ENCODE measurements at places on chromosomes 12 and 14. TPM values are rescaled to one million over a fixed set of nuclear protein-coding genes. Genes with fewer than 3 reads are reported as not detected.

DNA sequence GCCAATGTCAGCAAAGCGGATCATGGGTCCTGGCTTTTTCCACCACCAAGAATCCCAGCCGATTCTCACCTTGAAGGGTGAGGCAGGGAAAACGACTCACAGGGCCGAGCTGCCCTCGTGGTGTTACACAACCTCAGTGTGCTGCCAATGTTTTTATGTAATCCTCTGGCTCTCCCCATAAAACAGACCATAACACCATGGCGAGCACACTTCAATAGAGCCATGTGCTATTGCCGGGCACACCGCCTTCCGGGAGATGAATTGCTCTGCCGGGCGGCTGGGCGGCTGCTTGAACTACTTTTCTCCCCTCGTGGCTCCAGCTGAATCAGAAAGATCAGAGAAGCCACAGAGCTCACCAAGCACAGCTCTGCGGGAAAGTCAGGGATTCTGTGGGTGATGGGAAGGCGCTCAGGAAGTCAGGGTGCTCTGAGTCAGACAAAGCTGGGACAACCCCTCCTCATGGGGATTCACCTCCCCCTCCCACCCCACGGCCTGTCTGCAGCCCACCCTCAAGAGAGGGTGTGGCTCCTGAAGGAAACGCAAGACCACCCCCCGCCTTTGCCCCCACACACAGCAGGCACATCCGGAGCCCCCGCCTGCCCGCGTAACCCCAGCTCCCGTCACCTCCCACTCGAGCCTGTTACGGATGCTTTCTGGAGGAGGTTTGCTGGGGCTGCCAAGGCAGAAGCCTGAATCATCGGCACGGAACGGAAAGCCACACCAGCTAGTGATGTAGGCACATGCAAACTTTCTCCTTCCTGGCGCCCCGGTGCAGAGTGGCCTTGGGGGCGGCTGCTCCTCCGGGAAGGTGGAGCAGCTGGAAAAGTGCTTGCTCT, 1.8 kb downstream of the GALNT9 start:
- no peak overlapping the region for H3K27ac ChIP-seq
- no peak overlapping the region for H3K4me3 ChIP-seq
- DNase-seq = peak; percentile 75
- H3K4me1 ChIP-seq = peaks cover 3% of the 10 kb centered on the region
- H3K36me3 ChIP-seq = no peaks in the 10 kb centered on the region

GALNT9 gene
- polyA plus RNA-seq = 0.57 TPM

ITGA7 gene
- polyA plus RNA-seq = 38.3 TPM

SLC5A8 gene
- polyA plus RNA-seq = 0.08 TPM

DBX2 gene
- polyA plus RNA-seq = not detected

- H3K4me1 ChIP-seq = peaks cover 2% of the 10 kb centered on the region
- no peaks in the 10 kb centered on the region for H3K27me3 ChIP-seq
- H3K4me3 ChIP-seq = no peak overlapping the region
- no peak for DNase-seq
Measured at GRCh38 chr14:60204843-60205774, 39.9 kb upstream of the DHRS7 start.

DNA sequence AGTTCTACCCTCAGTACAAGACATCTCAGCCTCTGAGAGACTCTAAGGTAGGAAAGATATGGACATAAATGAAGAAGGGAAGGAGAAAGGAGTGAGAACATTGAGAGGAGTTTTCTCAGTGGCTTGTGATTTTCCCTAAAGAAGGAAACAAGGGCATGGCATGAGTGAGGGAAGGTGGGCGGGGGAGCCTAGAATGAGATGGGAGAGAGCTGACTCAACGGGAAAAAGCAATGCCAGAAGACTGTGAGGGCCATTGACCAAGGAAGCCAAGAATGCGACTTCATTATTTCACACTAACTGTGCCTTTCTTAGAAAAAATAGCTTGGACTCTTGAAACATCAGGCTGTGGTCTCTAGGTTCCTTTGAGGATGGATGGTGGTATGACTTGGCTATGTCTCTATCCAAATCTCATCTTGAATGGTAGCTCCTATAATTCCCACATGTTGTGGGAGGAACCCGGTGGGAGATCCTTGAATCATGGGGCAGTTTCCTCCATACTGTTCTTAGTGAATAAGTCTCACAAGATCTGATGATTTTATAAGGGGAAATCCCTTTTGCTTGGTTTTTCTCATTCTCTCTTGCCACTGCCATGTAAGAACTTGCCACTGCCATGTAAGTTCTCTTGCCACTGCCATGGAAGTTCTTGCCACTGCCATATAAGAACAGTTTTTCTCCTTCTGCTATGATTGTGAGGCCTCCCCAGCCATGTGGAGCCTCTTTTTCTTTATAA, 279.6 kb downstream of the NUAK1 start:
- H3K36me3 ChIP-seq = no peaks in the 10 kb centered on the region
- no peaks in the 10 kb centered on the region for H3K27me3 ChIP-seq
- DNase-seq = no peak
- H3K4me1 ChIP-seq = no peaks in the 10 kb centered on the region
- no peak overlapping the region for H3K4me3 ChIP-seq

DNA sequence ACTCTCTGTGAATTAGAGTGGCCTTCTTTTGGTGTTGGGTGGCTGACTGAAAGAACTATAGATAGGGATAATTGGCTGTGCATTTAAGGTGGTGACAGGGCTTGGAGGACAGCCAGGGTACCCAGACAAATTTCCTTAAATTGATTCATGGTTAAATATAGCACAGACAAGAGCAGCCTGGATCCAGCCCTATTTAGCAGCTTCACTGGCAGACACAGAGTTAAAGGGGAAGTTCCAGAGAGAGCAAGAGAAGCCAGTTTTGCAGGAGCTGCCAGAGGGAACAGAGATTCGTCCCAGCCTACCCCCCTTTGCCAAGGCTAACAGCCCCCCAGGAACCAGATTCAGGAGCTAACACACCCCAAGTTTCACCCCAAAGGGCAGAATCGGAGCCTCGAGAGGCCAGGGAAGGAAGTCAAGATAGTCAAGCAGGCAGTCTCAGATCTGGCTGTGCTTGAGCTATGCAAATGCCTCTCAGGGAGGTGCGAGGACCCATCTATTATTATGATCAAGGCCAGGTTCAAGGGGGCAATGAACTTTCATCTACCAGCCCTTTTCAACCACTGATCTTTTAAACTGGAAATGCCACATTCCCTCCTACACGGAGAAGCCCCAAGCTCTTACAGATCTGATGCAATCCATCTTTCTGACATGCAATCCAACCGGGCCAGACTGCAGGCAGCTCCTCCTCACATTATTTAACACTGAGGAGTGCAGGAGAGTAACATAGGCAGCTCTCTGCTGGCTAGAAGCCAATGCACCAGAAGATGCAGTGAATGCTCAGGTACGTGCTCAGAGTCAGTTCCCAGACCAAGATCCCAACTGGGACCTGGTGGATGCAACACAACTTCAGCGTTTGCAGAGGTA, 58.2 kb downstream of the DHRS2 start:
- DNase-seq = peak; percentile 34
- H3K36me3 ChIP-seq = no peaks in the 10 kb centered on the region
- H3K4me1 ChIP-seq = peaks cover 25% of the 10 kb centered on the region
- H3K27me3 ChIP-seq = no peaks in the 10 kb centered on the region
- H3K27ac ChIP-seq = peak overlapping the region; percentile 82

DNA sequence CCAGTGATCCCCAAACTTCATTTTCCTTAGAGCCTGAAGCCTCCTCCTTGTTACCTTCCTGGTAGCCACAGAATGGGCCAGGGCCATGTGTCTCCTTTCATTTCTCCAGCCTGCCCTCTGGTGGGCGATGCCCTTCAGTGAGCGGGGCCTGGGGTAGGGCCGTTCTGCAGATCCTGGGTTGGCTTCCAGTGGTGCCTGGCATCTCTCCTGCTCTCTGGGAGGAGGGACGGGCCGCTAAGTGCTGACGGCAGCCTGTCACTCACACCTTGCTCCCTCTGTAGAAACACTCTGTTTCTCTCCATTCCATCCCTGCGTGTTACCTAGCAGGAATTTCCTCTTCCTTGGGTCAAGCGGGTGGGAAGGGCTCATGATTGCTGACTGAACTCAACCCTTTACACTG, 232.1 kb downstream of the CACNA1C start:
- no peak overlapping the region for H3K27ac ChIP-seq
- H3K4me1 ChIP-seq = peaks cover 4% of the 10 kb centered on the region
- no peaks in the 10 kb centered on the region for H3K36me3 ChIP-seq
- no peaks in the 10 kb centered on the region for H3K27me3 ChIP-seq
- DNase-seq = peak; percentile 77
- no peak overlapping the region for H3K4me3 ChIP-seq

- no peak for DNase-seq
- no peak overlapping the region for H3K27ac ChIP-seq
- H3K36me3 ChIP-seq = no peaks in the 10 kb centered on the region
- no peaks in the 10 kb centered on the region for H3K27me3 ChIP-seq
- no peaks in the 10 kb centered on the region for H3K4me1 ChIP-seq
- no peak overlapping the region for H3K4me3 ChIP-seq
Measured at GRCh38 chr14:39246618-39247017, 12.9 kb downstream of the MIA2 start.

GRCh38 chr14:93619176-93619793, 169.0 kb downstream of the PRIMA1 start:
- no peak overlapping the region for H3K27ac ChIP-seq
- H3K4me1 ChIP-seq = no peaks in the 10 kb centered on the region
- no peaks in the 10 kb centered on the region for H3K27me3 ChIP-seq
- H3K36me3 ChIP-seq = no peaks in the 10 kb centered on the region
- DNase-seq = peak; percentile 23

LALBA gene
- polyA plus RNA-seq = not detected

Measured in ovary (tissue), 10 donors.